ENCODE measurements at places on chromosomes 5 and 9. TPM values are rescaled to one million over a fixed set of nuclear protein-coding genes. Genes with fewer than 3 reads are reported as not detected.

DNA sequence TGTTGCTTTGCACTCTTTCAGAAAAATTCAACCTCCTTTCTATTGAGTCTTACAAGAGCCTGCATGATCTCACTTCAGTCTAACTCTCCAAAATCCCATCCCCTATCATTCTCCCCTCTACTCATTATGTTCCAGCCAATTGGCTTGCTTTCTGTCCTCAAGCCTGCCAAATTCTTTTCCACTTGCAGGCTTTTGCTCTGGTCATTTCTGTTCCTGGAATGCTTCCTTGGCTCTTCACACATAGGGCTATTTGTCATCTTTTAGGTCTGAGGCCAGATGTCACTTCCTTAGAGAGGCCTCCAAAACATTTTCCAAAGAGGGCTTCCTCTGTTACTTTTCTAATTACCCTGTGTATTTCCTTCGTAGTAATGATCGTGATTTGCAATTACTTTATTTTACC lies 11.8 kb upstream of the CHD1 start:
- DNase-seq = no peak

GRCh38 chr5:149210225-149210624 lies 61.4 kb upstream of the AFAP1L1 start:
- no peak for DNase-seq

DNA sequence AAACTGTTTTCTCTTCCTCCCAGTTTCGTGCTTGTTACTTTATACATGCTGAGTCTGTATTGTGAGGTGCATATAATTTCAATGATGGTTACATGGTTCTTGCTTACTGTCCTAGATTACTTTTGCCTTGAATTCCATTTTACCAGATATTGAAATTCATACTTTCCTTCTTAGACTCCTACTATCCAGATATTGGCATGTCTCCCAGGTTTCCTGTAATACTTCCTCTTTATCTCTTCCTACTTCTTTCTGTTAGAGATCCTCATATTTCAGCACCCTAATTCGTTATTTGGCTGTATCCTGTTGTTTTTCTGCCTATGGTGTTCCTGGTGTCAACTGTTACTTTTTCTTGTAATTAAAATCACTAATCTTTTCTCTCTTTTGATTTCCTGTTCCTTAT lies 522.1 kb downstream of the CCDC171 start:
- no peak for DNase-seq

DNA sequence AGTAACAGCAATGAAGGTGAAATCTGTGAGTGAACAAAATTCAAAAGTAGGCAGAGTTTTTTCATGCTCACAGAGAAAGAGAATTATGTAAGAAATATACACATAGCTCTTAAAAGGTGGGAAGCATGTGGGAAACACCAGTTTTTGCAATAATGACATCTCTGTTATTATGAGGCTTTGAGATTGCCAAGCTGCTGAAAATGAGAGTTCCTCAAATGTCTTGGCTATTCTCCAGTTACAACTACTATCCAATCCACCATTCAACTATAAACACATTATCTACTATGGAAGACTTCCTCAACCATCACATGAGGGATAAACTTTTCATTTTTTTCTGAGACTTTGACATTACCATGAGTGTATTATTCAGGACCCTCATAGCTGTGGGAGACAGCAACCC lies 420.8 kb upstream of the ACTBL2 start:
- DNase-seq = no peak

DNA sequence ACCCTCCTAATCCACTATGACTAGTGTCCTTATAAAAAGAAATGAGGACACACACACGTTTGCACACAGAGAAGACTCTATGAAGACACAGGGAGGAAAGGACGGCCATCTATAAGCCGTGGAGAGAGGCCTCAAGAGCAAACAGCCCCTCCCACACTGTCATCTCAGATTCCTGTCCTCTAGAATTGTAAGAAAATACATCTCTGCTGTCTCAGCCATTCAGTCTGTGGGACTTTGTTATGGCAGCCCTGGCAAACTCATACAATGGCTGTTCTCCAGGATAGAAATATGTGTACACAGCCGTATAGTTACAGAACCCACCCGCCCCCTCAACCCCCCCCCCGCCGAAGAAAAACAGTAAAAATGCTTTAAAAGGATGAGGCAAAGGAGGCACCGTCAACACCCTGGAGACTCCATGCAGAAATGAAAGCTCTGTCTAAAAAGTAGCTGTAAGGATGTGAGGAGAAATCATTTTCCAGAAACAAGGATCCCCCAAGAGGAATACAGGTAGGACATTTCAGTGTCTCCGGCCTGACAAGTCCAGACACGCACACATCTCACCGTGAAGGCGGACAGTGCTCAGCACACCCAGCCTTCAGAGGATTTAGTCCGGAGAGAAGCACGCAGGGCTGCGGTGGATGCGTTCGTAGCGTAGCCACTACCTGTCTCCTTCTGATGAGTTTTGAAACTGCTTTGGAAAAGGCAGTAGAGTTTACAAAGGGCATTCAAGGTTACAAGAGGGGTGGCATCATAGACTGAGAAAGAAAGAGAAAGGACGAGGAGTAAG lies 110.8 kb upstream of the ERCC6L2 start:
- DNase-seq = no peak

DNA sequence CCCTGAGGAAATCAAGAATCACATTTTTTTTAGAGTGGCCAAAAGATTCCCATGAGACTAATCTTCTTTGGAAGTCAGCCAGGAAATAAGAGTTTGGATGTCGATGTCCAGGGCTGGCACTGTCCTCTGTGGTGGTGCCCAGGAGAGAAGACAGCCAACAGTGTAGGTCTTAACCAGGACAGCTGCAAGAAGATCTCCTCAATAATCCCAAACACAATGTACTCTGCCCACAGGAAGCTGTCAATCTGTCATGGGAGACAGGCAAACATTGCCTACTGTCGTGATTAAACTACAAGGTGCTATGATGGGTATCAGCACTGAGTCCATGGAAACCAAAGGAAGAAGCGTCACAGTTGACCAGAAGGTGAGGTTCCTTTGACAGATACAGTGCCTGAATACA lies 174.1 kb downstream of the PIK3R1 start:
- DNase-seq = no peak

- no peak for DNase-seq
Measured at GRCh38 chr5:5805916-5806315, 383.4 kb downstream of the ICE1 start.

GRCh38 chr9:135559606-135560005 lies 1.9 kb upstream of the PAEP start:
- peak; percentile 1 for DNase-seq

DNA sequence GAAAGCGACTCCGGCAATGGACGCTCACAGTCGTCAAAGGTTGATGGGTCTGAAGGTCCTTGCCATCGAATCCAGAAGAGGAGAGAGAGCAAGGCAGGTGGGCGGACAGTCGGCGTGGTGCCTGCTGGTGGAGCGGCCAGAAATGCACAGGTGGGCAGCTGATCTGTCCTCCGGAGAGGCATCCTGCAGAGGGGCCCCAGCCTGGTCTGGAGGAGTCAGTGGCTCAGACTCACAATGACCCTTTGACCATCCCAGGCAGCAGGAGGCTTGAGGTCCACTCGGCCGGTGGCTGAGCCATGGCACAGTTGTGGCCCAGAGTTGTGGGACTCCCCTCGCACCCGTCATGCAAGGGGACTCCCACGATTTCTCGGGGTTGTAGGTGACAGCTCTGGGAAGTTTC lies 34.4 kb upstream of the FCN2 start:
- no peak for DNase-seq

DNA sequence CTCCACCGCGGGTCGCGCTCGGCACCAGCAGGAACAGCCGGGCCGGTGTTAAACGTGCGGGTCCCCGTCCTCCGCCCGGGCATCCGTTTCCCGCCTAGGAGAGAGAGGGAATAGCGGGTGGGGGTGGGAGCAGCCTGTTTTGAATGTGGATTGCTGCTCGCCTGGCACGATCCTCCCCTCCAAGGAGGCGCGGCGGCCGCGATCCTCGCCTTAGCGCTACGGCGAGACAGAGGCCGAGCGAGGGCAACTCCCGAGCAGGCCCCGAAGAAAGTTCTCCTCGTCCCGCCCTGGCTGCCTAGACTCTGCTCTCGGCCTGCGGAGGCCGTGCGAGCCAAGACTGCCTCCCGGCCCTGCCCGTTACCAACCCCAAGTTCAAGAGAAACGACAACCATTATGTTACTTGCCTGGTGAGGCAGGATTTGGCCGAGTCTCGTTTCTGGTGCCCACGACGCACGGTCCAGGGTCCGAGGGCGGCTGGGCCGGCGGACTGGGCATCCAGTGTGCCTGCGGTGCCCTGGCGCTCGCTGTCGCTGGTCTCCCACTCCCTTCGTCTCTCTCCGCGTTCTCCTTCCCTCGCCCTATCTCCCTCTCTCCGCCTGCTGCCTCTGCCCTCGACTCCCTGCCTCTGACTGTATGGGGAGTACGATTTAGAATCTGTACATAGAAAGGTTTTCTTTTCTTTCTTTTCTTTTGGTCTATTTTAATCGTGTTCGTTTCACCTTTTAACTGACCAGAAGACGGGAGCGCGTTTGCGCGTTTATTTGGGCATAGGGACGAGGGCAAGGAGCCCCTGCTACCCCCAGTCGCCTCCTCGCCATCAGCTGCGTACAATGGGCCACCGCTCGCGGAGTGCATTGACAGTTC lies 724 bp downstream of the NR2F1-AS1 start:
- DNase-seq = no peak

- DNase-seq = no peak
Measured at GRCh38 chr5:76771705-76772405, 47.0 kb upstream of the F2RL1 start.

GRCh38 chr5:141914199-141914743 lies 9.4 kb upstream of the DELE1 start:
- no peak for DNase-seq

DNA sequence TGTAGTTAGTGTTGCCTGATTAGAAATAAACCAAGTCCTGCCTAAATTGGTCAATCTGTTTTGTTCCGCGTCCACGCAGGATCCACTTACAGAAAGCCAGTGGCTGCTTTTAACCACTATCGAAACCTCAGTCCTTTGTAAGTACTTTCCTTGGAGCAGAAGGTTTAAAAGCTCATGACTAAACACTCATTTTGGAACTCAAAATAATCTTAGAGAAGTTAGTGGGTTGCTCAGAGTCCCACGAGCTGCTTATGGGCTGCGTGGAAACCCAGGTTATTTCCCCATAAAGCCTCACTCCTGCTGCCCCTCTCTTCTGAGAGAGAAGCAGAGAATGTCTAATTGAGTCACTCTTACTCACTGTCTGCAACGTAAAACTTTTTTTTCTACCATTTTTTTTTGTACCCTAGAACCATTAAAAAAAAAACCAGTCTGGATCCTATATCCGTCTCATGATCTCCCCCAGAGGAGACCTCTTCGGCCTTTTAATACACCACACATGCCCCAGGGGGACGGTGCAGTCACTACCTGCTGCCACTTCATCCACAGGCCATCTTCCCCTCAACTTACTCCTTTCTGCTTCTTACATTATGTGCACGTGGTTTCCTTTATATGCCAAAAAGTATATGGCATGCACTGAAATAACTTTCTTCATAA lies 7.6 kb downstream of the BASP1 start:
- no peak for DNase-seq

DNA sequence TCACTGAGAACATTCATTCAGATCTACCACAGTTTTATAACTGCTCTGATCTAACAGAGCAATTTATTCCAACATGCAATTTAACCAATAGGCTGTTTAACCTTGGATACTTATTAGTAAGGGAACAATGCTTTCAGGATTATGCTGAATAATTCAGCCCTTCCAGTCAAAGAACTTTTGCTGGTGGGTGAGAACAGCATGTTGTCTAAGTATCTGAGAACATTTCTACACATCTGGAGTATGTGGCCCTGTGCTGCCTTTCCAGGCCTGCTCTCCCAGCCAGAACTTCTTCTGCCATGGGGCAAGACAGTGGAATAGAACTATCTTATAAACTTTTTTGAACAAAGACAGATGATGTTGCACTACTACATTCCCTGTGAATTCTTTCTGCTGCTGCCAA lies 55.8 kb downstream of the NFIB start:
- DNase-seq = no peak

DNA sequence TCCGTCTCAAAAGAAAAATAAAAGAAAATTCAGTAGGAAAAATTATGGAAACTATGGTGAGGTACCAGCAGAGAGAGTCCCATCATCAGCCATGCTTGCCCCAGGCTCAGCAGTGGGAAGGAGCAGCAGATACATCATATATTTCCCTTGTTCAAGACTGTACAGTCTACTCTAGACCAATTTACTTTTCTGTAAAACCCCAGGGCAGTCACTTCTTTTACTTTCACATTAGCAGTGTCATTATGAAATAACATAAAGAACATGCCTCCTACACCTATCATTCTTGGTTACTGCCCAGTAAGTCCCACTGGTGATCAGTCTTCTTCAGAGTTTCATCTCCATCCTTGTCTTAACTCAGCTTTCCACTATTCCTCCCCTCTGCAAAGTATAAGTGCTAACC lies 1145.0 kb downstream of the MAT2B start:
- no peak for DNase-seq

DNA sequence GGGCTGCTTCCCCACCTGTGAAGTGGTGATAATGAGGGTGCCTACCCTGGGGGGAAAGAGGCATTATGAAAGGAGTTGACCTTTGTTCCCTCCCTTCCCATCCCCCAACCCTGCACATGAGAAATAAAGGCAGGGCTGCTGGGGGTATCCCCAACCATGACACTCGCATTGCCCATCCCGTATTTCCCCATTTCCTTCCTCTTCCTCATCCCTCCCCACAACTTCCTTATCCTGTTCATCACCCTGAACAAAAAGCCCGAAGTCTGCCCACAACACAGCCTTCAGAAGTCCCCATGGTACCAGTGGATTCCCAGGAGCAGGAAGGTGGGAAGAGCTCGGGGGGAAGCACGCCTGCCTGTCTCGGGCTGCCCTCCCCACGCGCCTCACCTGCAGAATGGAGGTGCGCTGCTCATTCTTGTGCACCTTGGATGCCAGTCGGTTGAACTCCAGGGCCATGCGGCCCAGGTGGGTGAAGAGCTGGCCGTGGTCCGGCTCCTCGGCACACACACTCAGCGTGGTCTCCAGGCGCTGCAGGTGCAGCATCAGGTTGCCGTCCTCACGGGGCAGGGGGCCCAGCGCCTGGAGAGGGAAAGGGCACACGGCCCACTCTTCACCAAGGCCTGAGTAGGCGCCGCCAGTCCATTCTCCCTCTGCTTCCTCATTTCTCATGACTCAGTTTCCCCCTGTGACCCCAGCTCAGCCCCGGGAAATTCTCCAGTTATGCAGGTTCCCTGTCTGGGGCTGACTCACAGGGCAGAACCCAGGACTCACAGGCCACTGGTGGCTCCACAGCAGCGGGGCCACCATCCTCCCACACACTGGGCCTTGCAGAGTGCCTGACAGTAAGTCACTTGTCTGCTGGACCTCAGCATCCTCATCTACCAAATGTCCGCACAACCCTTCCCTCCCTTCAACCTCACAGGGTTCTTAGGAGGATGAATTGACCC lies 24.2 kb downstream of the TNIP1 start:
- DNase-seq = no peak

- no peak for DNase-seq
Measured at GRCh38 chr9:15403155-15403554, 19.5 kb upstream of the SNAPC3 start.

Gene UQCRQ
- 396 TPM for total RNA-seq

Gene F12
- total RNA-seq = 9.8 TPM

Gene NRG2
- not detected for total RNA-seq

Gene GABRG2
- not detected for total RNA-seq

Gene LIX1
- not detected for total RNA-seq

Gene MEIKIN
- not detected for total RNA-seq

Gene IL13
- total RNA-seq = 0.98 TPM

Gene PRXL2C
- total RNA-seq = 7.8 TPM

Gene PHF24
- 0.09 TPM for total RNA-seq

Gene PLGRKT
- total RNA-seq = 30.3 TPM

Gene CCL28
- 4.5 TPM for total RNA-seq

Gene CAMK4
- total RNA-seq = 51.3 TPM

Gene IRGM
- 4.7 TPM for total RNA-seq

Gene SLC34A1
- 0.07 TPM for total RNA-seq

Gene TRAF1
- 99.5 TPM for total RNA-seq

Gene CCNJL
- 0.07 TPM for total RNA-seq

Gene CRB2
- total RNA-seq = 0.14 TPM

Gene RGS7BP
- total RNA-seq = not detected

Data from activated naive CD4-positive, alpha-beta T cell treated with anti-CD3 and anti-CD28 coated beads, Interleukin-2, amount 50 U/mL, for 72 hours (primary cell).